ENCODE measurements at places on chromosomes 7 and 10. TPM values are rescaled to one million over a fixed set of nuclear protein-coding genes. Genes with fewer than 3 reads are reported as not detected.

Gene SLIT1
- 5.6 TPM for polyA plus RNA-seq

Gene MLXIPL
- polyA plus RNA-seq = 3.4 TPM

Gene CCDC126
- 19.6 TPM for polyA plus RNA-seq

Gene ANKRD1
- 1.3 TPM for polyA plus RNA-seq

Gene PLPP4
- 7.6 TPM for polyA plus RNA-seq

Gene NOS3
- polyA plus RNA-seq = 7.6 TPM

Gene SLC35B4
- polyA plus RNA-seq = 22.9 TPM

Gene PTPRE
- polyA plus RNA-seq = 6.1 TPM

Gene ZNF853
- polyA plus RNA-seq = 16.8 TPM

All from right renal cortex interstitium (tissue), 3 donors.